ENCODE measurements at places on chromosomes 3 and 15.

- DNase-seq, result no peak
Measured at GRCh38 chr3:163543662-163544061, 1534.6 kb downstream of the SI start.

DNA sequence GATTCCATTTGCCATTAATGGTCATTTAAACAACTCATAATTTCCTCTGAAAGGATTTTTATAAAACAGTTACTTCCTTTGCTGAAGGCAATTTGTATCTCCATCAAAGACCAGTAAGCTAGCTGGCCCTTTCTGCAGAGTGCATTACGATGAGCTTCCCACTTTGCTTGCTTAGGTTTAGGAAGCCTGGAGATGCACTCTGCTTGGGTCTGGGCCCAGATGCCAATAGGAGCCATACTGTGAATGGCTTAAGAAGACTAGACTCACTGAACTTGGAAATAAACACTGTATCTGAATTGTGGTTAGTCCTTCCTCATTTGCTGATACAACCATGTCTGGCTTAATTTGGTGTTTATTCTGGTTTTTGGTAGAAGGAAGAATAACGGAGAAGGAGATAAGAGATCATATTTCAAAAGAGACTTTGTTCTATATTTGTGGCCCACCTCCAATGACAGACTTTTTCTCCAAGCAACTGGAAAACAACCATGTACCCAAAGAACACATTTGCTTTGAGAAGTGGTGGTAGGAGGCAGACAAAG is 38.1 kb downstream of the OXNAD1 start:
- DNase-seq, result no peak

GRCh38 chr3:52848617-52849016 is 13.8 kb upstream of the MUSTN1 start:
- peak; percentile 13 for DNase-seq

- no peak for DNase-seq
Measured at GRCh38 chr3:100769693-100770092, 60.4 kb downstream of the TFG start.

DNA sequence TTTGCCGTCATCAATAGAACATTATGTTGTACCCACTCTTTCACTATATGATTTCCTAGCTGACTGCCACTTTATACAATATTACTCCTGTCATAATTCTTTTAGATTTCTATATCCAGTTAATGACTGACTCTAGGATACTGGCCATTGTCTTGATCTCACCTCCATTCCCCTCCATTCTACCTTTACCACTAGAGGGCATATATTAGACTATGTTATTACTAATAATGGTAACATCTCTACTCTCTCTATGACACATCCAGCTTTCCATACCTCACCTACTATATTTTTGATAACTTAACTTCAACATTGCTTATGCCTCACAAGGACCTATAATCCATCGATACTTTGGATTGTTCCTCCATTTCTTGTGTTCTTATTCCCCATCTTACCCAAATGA is 31.4 kb upstream of the POU1F1 start:
- peak; percentile 4 for DNase-seq

- DNase-seq, result no peak
Measured at GRCh38 chr3:10426346-10427220, 78.8 kb downstream of the ATP2B2 start.

DNA sequence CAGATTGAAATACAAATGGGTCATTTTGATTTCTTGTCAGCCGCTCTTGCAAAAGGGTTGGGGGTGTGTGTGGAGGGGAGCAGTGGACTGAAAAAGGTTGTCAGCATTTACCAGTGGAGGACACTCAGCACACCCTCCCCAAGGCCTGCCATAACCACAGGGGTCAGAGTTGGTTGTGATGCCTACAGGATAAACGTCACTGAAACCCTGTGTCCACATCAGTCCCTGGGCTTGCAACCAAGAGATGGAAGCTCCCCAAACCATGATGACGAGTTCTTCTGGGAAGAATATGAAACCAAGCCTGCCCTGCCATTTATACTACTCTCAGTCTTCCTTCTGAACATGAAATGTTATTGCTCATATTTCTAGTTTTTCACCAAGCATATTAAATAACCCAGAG is 54.0 kb upstream of the UMPS start:
- DNase-seq, result no peak

DNA sequence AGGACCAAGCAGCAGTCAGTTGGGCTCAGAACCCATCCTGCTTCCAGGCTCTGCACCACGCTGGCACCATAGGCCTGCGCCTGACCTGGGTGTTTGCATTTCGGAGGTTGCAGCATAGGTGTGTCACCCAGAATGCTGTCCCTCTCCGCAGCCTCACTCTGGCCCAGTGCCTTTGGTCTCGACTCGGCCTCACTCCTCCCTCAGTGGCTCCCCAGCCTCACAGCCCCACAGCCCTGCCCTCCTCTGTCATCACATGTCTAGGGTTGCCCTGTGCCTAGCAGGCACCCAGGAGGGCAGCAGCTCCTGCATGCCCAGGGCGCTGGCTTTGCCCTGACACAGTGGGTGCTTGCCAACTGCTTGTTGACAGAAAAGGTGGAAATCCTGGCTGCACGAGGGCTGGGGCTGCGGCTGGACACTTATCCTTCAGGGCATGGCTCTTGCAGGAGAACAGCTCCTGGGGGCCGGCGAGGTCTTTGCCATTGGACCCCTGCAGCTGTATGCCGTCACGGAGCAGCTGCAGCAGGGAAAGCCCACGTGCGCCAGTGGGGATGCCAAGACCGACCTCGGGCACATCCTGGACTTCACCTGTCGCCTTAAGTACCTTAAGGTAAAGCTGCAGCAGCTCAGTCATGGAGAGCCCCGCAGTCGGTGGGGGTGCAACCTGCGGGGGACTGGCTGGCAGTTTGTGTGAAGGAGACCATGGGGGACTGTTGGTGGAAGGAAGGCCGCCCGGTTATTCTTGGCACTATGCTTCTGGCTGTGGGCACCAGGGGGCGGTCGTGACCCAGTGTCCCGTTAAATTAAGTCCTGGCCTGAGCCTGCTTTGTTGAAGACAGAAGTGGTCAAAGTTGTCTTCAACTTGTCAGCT is 16.2 kb downstream of the NISCH start:
- no peak for DNase-seq

- DNase-seq, result no peak
Measured at GRCh38 chr15:88400591-88401250, 66.5 kb downstream of the MRPL46 start.

- DNase-seq, result no peak
Measured at GRCh38 chr3:174110761-174111160, 713.2 kb downstream of the NLGN1 start.

DNA sequence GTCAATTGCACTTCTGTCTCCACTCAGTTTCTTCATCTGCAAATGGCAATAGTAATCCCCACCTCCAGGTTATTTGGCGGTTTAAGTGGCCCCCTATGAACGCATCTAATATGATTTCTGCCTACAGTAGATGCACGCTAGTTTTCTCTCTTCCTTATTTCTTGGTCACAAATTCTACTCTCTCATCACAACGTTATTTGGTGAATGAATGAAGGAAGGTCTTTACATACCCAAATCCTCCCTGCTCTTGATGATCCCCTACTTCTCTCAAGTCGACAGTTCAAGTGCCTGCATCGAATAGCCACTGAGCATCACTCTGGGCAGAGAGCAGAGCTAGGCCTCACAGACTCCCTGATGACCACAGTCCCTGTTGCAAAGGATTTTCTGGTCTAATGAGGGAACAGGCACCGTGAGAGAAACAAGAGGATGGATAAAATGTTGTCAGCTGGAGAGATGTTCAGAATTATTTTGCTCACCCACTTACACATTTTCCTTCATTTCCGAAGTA is 181.2 kb upstream of the SMAD3 start:
- no peak for DNase-seq

DNA sequence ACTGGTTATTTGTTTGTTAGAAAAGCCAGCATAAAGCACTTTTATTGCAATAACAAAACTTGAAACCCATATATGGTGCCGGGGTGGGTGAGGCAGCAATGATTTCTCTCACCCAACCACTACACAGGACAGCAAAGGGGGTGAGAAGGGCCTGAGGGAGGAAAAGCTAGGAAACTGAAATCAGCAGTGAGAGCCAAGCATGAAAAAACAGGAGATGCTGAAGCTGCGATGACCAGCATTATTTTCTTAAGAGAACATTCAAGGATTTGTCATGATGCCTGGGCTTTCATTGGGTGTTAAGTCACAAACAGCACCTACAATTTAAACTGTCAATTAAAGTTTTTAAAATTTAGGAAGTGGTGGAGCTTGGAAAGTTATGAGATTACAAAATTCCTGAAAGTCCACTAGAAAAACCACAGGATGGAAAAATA is 11.9 kb upstream of the TM4SF4 start:
- DNase-seq, result no peak
